Gastroesophageal sphincter (tissue), 4 donors: ENCODE measurements at places on chromosomes 1 and 21. TPM values are rescaled to one million over a fixed set of nuclear protein-coding genes. Genes with fewer than 3 reads are reported as not detected.

Gene OR14K1
- total RNA-seq: not detected

Gene C1orf141
- not detected for total RNA-seq

Gene SEC16B
- 3.1 TPM for total RNA-seq

Gene C1orf174
- 31.0 TPM for total RNA-seq

Gene GUCA2B
- not detected for total RNA-seq

Gene ICOSLG
- 1.2 TPM for total RNA-seq

Gene C1orf116
- total RNA-seq: not detected

Gene C1QTNF12
- 2.8 TPM for total RNA-seq

Gene ATP1A4
- total RNA-seq: not detected

Gene SPATA45
- total RNA-seq: not detected

Gene PPP1R15B
- 44.4 TPM for total RNA-seq

Gene DTL
- total RNA-seq: 0.54 TPM

Gene THEM5
- total RNA-seq: not detected

Gene DISC1
- 4.4 TPM for total RNA-seq

Gene CFAP107
- not detected for total RNA-seq

Gene ASB17
- total RNA-seq: not detected

Gene TSTD1
- 18.1 TPM for total RNA-seq

Gene LAPTM5
- total RNA-seq: 59.7 TPM

Gene CD84
- 6.7 TPM for total RNA-seq

Gene LRRC39
- 0.69 TPM for total RNA-seq

Gene DNASE2B
- total RNA-seq: not detected

Gene PPFIA4
- total RNA-seq: 0.81 TPM

Gene OR2AK2
- not detected for total RNA-seq

Gene PRAMEF17
- not detected for total RNA-seq

Gene SELENBP1
- total RNA-seq: 52.8 TPM

Gene GCSAML
- 0.81 TPM for total RNA-seq

Gene PTPN22
- total RNA-seq: 1.3 TPM

Gene PTPN14
- 96.8 TPM for total RNA-seq

Gene CDCP2
- total RNA-seq: 0.23 TPM

Gene AGMAT
- not detected for total RNA-seq

Gene BCAN
- not detected for total RNA-seq

Gene CCDC28B
- 6.7 TPM for total RNA-seq

Gene DIRAS3
- total RNA-seq: 5.4 TPM

Gene C8B
- not detected for total RNA-seq

Gene CFHR5
- not detected for total RNA-seq

Gene NBPF10
- total RNA-seq: 2.6 TPM

Gene C1orf94
- not detected for total RNA-seq

Gene SLAMF1
- 2.8 TPM for total RNA-seq

Gene TMEM52
- total RNA-seq: 0.40 TPM

Gene TMEM82
- not detected for total RNA-seq

Gene GPX7
- 18.5 TPM for total RNA-seq

Gene PRDX1
- 334 TPM for total RNA-seq

Gene STYXL2
- total RNA-seq: 0.17 TPM

Gene KRTAP19-1
- total RNA-seq: not detected

Gene PPIAL4G
- total RNA-seq: not detected

Gene SLC39A1
- total RNA-seq: 101 TPM

Gene REG4
- not detected for total RNA-seq

Gene DIO1
- not detected for total RNA-seq

Gene FAM72C
- total RNA-seq: 0.13 TPM

Gene ITPKB
- total RNA-seq: 96.3 TPM
